CD4-positive, alpha-beta memory T cell (primary cell): ENCODE measurements at places on chromosomes 4 and X. TPM values are rescaled to one million over a fixed set of nuclear protein-coding genes. Genes with fewer than 3 reads are reported as not detected.

- no peaks in the 10 kb centered on the region for H3K27me3 ChIP-seq
- no peak for DNase-seq
- no peaks in the 10 kb centered on the region for H3K4me1 ChIP-seq
Measured at GRCh38 chrX:57674861-57675260, 5.2 kb downstream of the NLRP2B start.

GPR34 gene
- 0.28 TPM for total RNA-seq

TIGD4 gene
- total RNA-seq = 0.12 TPM

- H3K27ac ChIP-seq = no peak overlapping the region
- no peaks in the 10 kb centered on the region for H3K4me1 ChIP-seq
- H3K4me3 ChIP-seq = no peak overlapping the region
- no peak for DNase-seq
Measured at GRCh38 chrX:11678158-11678557, 12.4 kb upstream of the ARHGAP6 start.

GRCh38 chrX:31038575-31039326 is 33.1 kb downstream of the FTHL17 start:
- no peaks in the 10 kb centered on the region for H3K36me3 ChIP-seq
- H3K27me3 ChIP-seq = no peaks in the 10 kb centered on the region
- no peak overlapping the region for H3K4me3 ChIP-seq
- peak; percentile 9 for DNase-seq
- no peak overlapping the region for H3K27ac ChIP-seq
- no peaks in the 10 kb centered on the region for H3K4me1 ChIP-seq

DNA sequence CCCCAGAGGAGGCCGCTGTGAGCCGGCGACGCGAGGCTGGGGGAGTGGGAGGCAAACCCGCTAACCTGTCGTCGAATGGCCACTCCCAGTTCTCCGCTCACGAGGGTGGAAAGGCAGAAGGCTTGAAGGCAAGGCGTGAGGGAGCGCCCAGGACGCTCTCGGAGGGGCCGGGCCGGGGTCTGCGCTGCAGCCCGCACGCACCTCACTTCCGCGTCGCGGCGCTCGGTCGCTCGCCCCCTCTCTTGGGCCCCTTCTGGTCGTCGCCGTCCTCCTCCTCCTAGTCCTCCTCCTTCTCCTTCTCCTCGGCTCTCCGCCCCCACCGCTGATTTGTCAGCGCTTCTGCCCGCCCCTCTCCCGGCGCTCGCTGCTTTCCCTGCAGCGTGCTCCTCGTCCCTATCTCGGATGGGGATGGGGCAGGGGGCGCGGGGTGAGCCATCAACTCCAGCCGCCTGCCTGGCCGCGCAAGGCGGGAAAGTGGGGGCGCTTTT is at the start of gene SNCA:
Gene SNCA (minus strand): TSS at position 265 of the 488 bp plus-strand sequence. CDS start 1,494 bp downstream, outside the sequence.
- H3K27me3 ChIP-seq = peaks cover 22% of the 10 kb centered on the region
- H3K4me1 ChIP-seq = peaks cover 22% of the 10 kb centered on the region
- no peaks in the 10 kb centered on the region for H3K36me3 ChIP-seq
- no peak within 1 kb of the TSS for H3K27ac ChIP-seq

DNA sequence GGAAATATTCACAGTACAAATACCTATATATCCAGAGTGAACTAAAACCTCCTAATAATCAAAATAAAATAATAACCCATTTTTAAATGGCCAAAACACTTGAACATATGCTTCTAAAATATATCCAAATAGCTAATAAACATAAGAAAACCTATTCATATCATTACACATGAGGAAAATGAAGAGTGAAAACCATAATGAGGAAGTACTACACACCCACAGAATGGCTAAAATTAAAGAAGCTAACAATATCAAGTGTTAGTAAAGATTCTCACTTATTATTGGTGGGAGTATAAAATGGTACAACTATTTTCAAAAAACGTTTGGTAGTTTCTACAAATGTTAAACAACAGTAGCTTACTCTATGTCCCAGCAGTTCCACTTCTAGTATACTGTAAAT is 92.1 kb downstream of the KLHL13 start:
- H3K4me3 ChIP-seq = no peak overlapping the region
- H3K36me3 ChIP-seq = no peaks in the 10 kb centered on the region
- H3K4me1 ChIP-seq = no peaks in the 10 kb centered on the region
- H3K27me3 ChIP-seq = no peaks in the 10 kb centered on the region
- H3K27ac ChIP-seq = no peak overlapping the region

- peaks cover 41% of the 10 kb centered on the region for H3K4me1 ChIP-seq
- H3K36me3 ChIP-seq = no peaks in the 10 kb centered on the region
- DNase-seq = no peak
Measured at GRCh38 chr4:7859326-7859725, 80.3 kb downstream of the AFAP1 start.

DNA sequence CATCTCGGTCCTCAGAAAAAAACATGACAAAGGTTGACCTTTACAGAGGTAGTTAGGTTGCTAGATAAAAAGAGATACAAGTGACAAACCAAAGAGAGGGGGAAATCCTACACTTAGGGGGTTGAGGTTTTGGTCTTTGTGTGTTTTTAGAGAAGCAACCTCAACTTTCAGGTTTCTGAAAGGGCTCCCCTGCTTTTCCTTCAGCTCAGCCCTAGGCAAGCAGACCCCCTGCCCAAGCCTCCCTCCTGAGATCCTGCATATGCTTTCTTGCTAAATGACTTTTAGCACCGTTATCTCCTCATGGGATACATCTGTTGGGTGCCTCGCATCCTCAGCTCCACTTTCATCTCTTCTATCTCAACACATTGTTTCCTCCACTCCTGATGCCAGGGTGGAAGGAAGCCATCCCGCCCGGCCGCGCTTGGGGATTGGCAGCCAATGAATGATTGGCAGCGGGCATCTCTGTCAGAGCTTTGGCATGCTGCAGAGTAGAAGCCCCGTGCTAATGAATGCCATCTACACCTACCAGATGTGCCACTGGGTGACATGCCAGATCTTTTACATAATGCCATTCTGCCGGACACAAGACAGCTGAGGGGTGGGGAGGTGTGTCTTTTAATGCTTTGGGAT is 15.0 kb upstream of the PRDM8 start:
- H3K4me1 ChIP-seq = peaks cover 50% of the 10 kb centered on the region
- peak overlapping the region; percentile 19 for H3K4me3 ChIP-seq
- H3K27me3 ChIP-seq = no peaks in the 10 kb centered on the region
- no peaks in the 10 kb centered on the region for H3K36me3 ChIP-seq

DNA sequence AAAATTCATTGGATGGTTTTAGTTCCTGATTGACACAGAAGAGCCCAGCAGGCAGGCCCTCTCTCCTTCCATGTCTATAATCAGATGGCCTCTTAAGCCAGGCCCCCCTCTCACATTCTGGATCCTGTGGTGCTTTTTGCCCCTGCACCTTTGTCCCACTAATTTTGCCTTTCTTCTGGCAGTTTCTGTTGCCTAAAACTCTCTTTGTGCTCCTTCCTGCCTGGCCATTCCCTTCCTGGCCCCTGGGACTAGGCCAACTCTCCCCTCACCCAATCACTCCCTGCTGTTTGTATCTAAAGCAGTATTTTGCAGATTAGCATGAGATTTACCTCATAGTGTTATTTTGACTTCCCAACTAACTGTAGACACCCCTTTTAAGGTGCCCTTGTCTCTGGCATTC is 42.7 kb upstream of the DDX3X start:
- no peak overlapping the region for H3K4me3 ChIP-seq
- H3K27ac ChIP-seq = no peak overlapping the region
- no peak for DNase-seq
- H3K27me3 ChIP-seq = no peaks in the 10 kb centered on the region

DNA sequence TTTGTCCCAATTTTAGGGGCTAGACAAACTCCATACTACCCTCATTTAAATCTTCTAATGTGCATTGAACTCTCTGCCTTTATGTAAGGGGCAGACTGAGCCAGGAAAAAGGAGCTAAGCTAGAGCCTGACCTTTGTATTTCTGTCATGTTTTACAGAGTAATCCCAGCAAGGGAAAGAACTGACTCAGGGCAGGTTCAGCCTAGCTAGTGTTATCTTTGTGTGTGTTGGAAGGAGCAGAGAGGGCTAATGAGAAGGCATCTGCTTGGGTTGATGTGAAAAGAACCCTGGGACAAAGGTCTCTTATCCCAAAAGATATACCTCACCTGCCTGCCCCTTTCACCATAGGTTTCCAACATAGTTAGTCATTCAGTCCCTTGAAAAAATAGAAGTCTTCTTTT is 31.7 kb downstream of the IGSF1 start:
- DNase-seq = no peak
- H3K4me3 ChIP-seq = no peak overlapping the region
- no peaks in the 10 kb centered on the region for H3K4me1 ChIP-seq
- H3K36me3 ChIP-seq = no peaks in the 10 kb centered on the region
- H3K27ac ChIP-seq = no peak overlapping the region

AR gene
- 0.19 TPM for total RNA-seq

- H3K27me3 ChIP-seq = no peaks in the 10 kb centered on the region
- no peak overlapping the region for H3K27ac ChIP-seq
- H3K4me3 ChIP-seq = no peak overlapping the region
- no peak for DNase-seq
- H3K36me3 ChIP-seq = no peaks in the 10 kb centered on the region
Measured at GRCh38 chr4:44861756-44862155, 135.4 kb upstream of the GNPDA2 start.

GRCh38 chr4:148333265-148333664 is 108.9 kb downstream of the NR3C2 start:
- no peaks in the 10 kb centered on the region for H3K36me3 ChIP-seq
- H3K27ac ChIP-seq = no peak overlapping the region
- no peak overlapping the region for H3K4me3 ChIP-seq
- DNase-seq = no peak

TENM3 gene
- total RNA-seq = not detected

DNA sequence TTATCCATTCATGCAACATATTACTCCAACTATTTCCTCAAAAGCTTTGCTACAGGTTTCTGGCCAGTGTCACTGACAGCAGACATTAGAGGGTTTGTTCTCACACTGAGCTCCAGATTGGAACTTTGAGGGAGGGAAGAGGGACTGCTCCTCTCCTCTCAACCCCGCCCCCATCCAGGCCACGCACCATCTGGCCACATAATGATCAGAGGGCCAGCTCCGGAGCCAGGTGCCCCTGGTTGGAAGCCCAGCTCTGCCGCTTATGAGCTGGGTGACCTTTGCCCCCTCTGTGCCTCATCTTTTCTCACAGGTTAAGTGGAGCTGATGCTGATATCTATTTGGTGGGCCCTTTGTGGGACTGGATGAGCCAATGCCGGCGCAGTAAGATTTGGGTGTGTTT is 55.8 kb downstream of the C4orf50 start:
- no peak for DNase-seq
- H3K36me3 ChIP-seq = no peaks in the 10 kb centered on the region
- no peak overlapping the region for H3K4me3 ChIP-seq
- H3K27me3 ChIP-seq = no peaks in the 10 kb centered on the region
- H3K27ac ChIP-seq = no peak overlapping the region

VSIG1 gene
- 41.9 TPM for total RNA-seq

BGN gene
- total RNA-seq = not detected

GRCh38 chrX:147827070-147827469 is 84.6 kb upstream of the FMR1 start:
- no peak overlapping the region for H3K4me3 ChIP-seq
- H3K4me1 ChIP-seq = no peaks in the 10 kb centered on the region
- H3K27ac ChIP-seq = no peak overlapping the region
- DNase-seq = no peak

MAGEA11 gene
- not detected for total RNA-seq

DNA sequence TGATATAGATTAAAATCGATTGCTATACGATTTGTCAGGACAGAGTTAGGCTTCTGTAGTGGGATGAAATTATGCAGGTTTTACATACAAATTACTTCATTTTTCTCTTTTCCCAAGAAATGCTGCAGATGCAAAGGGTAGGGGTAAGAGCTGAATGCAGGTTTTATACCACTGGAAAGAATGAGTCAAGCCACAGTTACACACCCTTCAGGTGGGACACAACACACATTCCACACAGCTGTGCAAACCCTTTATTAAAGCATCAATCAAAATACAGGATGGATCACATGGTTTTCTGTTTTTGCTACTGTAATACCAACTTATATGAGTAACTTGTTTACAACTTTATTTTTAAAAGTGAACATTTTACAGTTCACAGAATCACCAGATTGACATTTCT is 39.8 kb downstream of the MFAP3L start:
- no peak overlapping the region for H3K27ac ChIP-seq
- H3K4me1 ChIP-seq = no peaks in the 10 kb centered on the region
- H3K36me3 ChIP-seq = no peaks in the 10 kb centered on the region

SYP gene
- total RNA-seq = 0.73 TPM

GRCh38 chr4:29390921-29391320 is 1329.2 kb upstream of the PCDH7 start:
- no peaks in the 10 kb centered on the region for H3K27me3 ChIP-seq
- H3K36me3 ChIP-seq = no peaks in the 10 kb centered on the region
- H3K4me3 ChIP-seq = no peak overlapping the region
- H3K4me1 ChIP-seq = no peaks in the 10 kb centered on the region
- no peak overlapping the region for H3K27ac ChIP-seq

HPGD gene
- 2.4 TPM for total RNA-seq

- no peak overlapping the region for H3K27ac ChIP-seq
- H3K4me1 ChIP-seq = no peaks in the 10 kb centered on the region
- H3K36me3 ChIP-seq = no peaks in the 10 kb centered on the region
- DNase-seq = no peak
Measured at GRCh38 chr4:106186201-106186600, 129.8 kb downstream of the TBCK start.

DNA sequence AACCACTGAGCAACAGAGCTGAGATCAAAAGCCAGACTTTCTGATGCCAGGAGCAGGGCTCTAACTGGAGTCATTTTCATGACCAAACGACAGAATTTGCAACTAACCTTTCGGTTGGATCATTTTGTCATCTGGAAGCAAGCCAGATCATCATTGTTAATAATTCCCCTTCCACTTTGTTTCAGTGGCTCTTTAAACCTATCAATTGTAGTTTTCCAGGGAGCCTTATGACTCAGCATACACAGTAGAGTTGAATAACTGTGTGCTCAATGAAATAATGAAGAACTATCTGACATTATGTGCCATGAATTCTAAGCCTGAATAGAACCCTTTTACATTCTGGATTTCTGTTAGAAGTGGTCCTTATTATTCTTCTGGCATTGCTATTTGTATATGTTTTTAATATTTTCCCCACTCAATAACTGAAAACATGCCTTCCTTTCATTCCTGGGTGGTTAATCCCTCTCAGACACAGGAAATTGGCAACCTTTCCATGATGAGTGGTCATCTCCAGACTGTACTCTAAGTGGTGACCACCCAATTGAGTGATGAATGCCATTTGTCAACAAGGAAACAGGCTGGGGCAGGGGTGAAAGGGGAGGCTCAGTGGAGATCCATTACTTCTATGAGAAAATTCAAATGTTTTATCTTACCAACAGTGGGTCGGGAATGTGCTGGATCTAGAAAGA is 431.8 kb downstream of the BCOR start:
- no peaks in the 10 kb centered on the region for H3K4me1 ChIP-seq
- H3K4me3 ChIP-seq = no peak overlapping the region
- no peak for DNase-seq
- H3K27me3 ChIP-seq = no peaks in the 10 kb centered on the region
- H3K27ac ChIP-seq = no peak overlapping the region

DNA sequence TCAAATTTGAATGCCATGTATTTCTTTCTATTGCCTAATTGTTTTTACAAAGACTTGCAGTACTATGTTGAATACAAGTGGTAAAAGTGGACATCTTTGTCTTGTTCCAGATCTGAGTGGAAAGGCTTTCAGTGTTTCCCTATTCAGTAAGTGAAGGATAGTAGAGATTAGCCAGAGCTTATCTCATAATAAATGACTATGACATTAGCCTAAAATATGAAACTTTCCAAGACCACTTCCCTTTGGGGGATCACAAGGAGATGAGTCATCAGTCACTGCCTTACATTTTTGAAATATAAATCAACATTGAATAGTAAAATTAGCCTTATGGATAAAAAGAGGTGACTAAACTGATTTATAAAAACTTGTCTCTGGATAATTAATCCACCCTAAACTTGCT is 554.1 kb upstream of the MAGEB2 start:
- H3K4me1 ChIP-seq = no peaks in the 10 kb centered on the region
- no peak overlapping the region for H3K27ac ChIP-seq
- no peak overlapping the region for H3K4me3 ChIP-seq
- H3K36me3 ChIP-seq = no peaks in the 10 kb centered on the region
- DNase-seq = no peak
